LoVo (cell line): ENCODE measurements at places on chromosomes 13 and 19.

DNA sequence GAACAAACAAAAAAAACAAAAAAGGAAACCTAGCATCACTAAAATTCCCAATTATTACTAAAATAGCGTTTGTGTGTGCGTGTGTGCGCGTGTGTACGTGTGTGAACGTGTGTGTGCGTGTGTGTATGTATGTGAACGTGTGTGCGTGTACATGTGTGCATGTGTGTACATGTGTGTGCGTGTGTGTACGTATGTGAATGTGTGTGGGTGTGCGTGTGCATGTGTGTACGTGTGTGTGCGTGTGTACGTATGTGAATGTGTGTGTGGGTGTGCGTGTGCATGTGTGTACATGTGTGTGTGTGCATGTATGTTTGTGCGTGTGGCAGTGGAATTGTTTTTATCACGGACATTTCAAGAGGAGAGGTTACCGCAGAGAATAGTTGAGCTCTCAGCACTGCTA is 21.6 kb downstream of the CATSPERD start:
- no peak for DNase-seq

GRCh38 chr13:85651440-85651839 is 147.8 kb downstream of the SLITRK6 start:
- no peak for DNase-seq

- DNase-seq, result no peak
Observed at GRCh38 chr19:30744741-30745475, 372.7 kb downstream of the ZNF536 start.

DNA sequence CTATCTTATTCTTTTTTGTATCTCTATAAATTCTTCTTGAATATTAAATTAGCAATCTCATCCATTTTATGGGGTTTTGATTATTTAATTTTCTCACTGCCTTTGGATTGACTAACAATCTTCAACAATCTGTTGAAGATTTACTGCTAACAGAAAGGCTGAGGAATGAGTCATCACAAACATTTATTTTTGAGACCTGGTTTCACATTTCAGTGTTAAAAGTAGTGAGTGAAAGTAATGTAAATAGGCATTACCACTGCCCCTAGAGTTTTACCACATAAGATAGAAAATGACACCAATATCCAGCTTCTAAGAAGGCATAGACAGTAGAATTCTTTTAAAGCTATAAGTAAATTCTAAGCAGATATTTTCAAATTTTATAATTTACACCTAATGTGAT is 472.8 kb downstream of the OLFM4 start:
- no peak for DNase-seq

GRCh38 chr19:6458695-6459261 is 814 bp downstream of the SLC25A23 start:
- DNase-seq, result peak; percentile 13
